Activated CD8-positive, alpha-beta T cell treated with anti-CD3 and anti-CD28 coated beads, Interleukin-2, amount 10 ng/mL, durations not matched to agents 7 days and 5 days (primary cell): ENCODE measurements at places on chromosomes 7 and 10.

- no peak for DNase-seq
Measured at GRCh38 chr10:60490013-60490412, 100.3 kb upstream of the ANK3 start.

- no peak for DNase-seq
Measured at GRCh38 chr10:88528201-88528600, 54.9 kb downstream of the RNLS start.

DNA sequence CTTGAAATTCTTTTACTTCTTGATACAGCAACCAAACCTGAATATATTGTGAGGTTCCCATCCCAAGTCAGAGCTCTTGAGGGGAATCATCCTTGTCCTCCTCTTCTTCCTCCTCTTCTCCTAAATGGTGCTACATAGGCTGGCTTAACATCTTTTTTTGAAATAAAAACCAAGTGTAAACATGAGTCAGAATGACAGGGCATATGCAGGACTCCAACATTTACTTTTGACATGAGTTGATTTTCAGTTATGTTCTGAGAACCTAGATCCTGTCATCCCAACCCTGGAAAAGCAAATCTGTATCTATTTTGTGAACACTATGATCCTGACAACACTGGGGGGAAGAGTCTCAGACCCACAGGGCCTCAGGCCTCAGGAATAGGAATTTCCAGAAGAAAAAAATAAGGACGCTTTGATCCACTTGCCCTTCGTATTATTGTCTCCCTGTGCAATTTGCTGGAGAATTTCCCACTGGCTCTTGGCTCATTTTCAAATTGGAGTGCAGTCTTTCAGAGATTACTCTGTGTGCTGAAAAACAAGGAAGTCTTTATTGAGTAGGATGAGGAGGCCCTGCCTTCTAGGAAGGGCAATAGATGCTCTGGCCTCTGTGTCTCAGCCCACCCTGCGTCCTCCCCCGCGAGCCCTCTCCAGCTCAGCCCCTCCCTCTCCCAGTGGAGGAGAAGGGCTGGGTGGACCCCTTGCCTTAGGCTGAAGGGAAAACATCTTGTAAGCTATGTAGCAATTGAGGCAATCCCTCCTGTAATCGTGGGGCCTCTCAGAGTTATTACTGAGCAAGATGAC lies 121.6 kb downstream of the CREB5 start:
- DNase-seq = no peak

- no peak for DNase-seq
Measured at GRCh38 chr7:17289074-17289645, 9.3 kb upstream of the AHR start.

GRCh38 chr7:101496017-101496416 lies 133.1 kb downstream of the MYL10 start:
- no peak for DNase-seq

DNA sequence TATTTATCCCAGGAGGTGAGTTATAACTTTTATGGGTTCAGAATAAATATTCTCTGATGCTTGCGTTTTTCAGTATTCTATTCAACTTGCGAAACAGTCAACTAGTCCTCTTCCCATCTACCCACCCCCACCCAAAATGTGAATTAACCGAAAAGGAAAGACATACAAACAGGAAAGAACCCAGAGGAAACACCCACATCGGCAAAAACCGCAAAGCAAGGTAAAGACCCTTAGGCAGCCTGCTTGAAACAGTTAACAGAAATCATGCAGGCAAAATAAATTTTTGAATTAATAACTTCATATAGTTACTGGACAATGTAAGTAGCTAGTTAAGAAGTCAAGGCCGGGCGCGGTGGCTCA lies 5.4 kb downstream of the ZC3HAV1 start:
- peak; percentile 70 for DNase-seq

- DNase-seq = no peak
Measured at GRCh38 chr10:77457266-77457665, 180.3 kb downstream of the KCNMA1 start.

DNA sequence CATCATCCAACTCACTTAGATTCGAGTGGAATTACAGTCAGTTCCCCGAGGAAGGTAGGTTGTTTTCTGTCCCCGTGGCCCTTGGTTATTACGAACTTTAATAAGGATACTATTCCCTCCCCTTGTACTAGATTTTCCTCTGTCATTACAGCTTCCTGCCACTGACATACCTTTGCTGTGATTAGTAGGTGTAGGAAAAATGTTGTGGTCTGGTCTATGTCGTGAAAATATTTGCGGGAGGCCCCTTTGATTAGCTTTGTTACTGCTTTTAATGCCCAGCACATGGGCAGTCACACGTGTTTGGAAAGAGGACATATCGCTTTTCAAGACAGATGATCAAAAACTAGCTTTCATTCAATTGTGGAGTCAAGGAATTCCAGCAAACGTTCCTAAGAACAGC lies 92.2 kb downstream of the GATA3 start:
- DNase-seq = no peak

GRCh38 chr7:138292951-138293350 lies 167.1 kb upstream of the TRIM24 start:
- DNase-seq = no peak

DNA sequence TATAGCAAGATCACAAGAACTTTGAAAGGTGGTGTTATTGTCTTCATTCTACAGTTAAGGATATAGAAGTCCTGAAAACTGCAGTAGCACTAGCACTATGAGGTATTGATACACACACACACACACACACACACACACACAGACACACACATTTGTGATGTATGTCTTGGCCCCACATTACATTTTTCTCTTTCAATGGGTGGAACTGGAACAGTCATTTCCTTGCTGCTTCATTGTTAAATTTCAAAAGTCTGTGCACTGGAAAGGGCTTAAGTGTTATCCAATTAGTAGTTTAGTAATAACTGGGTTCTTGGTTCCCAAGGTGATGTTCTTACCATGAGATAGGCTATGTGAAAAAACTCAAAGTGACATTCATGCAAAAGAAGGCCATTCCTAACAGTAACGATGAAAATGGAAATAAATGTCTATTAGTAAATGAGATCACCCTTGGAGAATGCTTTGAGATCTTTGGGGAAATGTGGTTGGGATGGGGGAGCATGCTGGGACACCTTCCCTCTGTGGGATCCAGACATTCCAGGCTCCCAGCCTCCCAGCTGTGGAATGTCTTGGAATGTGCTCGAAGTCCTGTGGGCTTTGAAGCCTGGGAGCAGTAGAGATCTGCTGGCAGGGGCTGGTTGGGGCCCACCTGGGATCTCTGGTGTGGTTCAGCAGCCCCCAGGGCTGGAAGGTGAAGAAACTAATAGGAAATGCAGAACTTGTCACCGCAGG lies 37.4 kb upstream of the CALD1 start:
- DNase-seq = no peak

DNA sequence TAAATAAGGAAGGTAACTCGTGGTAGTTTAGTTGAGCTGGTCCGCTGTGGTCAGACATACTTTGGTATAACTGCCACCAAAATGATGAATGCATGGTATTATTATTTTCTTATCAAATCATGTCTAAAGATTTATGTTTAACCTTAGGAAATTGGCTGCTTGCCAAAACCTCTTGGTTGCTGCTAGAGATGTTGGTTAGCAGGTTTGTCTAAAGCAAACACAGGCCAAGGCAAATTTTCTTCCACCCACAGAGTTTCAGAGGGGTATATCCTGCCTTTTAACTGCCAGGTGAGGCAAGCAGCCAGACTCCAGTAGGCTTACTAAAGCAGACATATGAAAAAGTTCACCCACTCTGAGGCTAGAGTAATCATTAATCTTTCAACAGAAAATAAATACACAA lies 101.4 kb downstream of the SEMA3E start:
- DNase-seq = no peak

DNA sequence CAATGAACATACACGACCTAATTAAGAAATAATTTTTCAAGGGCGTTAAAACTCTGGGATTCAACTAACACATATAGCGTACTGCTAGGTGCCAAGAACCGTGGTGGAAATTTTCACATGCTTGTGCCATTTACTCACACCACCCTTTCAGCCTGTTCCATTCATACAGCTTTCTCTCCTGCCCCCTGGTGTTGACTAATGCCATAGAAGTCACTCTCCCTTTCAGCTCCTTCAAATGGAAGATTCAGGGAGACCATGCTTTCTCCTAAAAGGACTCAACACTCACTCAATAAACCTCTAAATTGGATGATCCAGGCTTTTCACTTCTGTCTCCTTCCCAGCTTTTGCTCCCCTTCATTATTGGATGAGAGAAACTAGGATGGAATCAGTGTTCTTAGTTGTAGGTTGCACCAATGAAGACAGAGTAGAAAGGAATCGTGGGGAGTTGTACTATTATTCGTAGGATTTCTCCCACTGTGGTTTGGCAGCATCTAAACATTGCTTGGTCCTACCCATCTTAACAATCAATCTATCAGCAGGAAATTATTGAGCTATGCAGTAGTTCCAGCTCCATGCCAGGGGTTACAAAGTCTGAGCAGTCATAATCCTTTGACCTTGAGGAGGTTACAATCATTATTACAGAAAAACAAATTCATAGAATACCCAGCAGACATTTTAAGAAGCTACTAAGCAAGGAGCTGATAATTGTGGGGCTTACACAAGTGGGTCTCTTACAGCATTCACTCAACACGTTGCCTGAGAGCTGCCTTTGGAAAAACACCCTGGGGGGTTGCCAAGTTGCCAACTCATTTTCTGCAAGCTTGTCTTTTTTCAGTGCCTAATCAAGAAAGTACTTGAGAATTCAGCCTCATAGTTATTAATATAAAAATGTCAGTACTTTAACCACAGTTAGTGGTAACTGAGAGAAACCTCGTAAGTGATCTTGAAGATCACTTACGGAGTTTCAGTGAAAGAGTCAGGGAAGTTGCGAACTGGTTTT lies 2.8 kb upstream of the PPP1R3C start:
- DNase-seq = peak; percentile 66

DNA sequence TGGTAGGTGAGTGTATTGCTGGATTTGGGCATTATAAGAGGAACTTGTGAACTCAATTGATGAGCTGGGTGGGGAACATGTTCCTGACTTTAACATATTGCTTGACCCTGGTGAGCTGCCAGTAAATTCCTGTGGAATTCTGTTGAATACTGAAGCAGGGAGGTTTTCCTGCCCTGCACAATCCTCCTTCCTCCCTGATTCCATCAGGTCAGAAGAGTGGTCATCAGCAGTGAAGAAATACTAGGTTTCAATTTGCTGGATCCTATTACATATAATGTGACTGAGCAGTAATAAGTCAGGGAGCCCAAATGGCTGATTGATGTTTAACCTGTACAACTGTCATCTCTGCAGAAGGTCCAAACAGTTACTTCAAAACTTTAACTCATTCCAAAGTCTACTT lies 581.2 kb downstream of the SUGCT start:
- DNase-seq = no peak

DNA sequence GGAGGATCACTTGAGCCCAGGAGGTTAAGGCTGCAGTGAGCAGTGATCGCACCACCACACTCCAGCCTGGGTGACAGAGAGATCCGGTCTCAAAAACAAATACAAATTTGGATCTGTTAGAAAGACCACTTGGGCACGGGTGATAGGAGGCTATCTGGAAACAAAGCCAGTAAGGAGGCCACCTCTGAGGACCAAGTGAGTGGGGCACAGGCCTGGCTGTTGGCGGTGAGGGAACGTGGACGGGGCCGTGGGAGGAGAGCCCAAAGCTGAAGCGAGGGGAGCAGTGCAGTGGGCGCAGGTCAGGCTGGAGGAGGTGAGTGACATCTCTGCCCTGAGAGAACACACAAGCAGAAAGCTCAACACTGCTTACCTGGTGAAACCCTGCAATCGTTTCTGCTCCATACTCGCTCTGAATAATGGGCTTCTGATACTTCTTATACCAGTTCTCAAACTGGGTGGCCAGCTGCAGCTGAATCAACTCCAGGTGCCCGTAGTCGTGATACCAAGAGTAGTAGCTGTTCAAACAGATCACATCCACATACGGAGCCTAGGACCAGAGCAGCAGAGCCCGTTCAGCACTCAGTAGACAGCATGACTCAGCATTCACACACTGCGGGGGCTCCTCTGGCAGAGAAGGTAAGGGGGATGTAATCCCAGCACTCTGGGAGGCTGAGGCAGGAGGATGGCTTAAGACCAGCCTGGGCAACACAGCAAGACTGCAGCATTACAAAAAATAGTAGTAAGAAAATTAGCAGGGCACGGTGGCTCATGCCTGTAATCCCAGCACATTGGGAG lies 14.5 kb downstream of the GUSB start:
- DNase-seq = no peak

DNA sequence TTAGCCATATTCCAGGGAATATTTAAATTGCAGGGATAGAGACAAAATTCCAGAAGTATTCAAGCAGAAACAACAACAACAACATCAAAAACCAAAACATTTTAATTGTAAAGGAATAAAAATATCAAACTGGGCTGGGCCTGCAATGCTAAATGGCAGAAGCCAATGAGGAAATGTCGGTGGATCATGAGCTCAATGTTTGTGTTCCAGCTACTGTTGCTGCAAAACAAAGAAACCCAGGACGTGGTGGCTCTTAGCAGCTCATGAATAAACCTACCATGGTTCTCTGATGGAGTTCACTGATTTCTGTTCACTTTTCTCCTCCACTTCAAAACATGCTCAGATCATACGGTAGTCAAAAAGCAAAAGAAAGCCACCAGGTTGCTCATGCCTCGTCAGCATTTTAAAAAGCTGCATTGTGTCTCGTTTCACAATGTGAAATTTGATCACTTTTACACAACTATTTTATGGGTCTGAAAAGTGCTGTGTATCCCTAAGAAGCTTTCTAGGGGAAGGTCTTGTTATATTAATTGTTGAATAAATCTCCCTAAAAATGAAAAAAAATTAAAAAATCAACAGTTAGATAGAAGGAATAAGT lies 54.0 kb downstream of the ASNS start:
- no peak for DNase-seq

GRCh38 chr7:35253460-35253709 lies 515 bp downstream of the TBX20 start:
- DNase-seq = no peak

GRCh38 chr10:22713853-22714478 lies 412 bp downstream of the PIP4K2A start:
- DNase-seq = peak; percentile 55

DNA sequence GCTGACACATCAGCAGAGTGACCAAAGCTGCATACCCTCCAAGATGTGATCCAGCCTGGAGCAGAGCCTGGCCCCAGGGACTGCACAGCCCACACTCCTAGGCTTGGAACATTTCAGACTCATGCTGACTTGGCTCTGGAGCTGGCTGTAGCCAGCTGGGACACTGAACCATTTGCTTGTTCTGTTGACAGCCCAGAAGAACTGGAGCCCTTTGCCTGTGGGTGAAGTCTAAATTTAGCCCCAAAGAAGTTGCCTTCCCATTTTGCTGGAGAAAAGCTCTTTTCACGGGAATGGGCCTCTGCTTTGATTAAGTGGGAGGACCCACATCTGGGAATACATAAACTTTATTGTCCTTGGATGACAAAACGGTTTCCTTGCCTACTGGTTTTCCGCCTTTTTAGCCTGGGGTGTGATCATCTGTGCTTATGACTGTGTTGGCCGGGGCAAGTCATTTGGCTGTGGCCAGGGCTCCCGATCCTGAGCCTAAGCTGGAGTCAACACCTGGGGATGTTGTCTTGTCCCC lies 186.2 kb upstream of the BMPER start:
- DNase-seq = no peak

GRCh38 chr7:129017933-129018538 lies 36.9 kb downstream of the TNPO3 start:
- DNase-seq = no peak

- DNase-seq = no peak
Measured at GRCh38 chr7:81736091-81736490, 33.8 kb downstream of the HGF start.
